ENCODE measurements at places on chromosomes 3 and 15.
A peak's percentile ranks its signal among the peaks of the same experiment; 100 is the strongest.

DNA sequence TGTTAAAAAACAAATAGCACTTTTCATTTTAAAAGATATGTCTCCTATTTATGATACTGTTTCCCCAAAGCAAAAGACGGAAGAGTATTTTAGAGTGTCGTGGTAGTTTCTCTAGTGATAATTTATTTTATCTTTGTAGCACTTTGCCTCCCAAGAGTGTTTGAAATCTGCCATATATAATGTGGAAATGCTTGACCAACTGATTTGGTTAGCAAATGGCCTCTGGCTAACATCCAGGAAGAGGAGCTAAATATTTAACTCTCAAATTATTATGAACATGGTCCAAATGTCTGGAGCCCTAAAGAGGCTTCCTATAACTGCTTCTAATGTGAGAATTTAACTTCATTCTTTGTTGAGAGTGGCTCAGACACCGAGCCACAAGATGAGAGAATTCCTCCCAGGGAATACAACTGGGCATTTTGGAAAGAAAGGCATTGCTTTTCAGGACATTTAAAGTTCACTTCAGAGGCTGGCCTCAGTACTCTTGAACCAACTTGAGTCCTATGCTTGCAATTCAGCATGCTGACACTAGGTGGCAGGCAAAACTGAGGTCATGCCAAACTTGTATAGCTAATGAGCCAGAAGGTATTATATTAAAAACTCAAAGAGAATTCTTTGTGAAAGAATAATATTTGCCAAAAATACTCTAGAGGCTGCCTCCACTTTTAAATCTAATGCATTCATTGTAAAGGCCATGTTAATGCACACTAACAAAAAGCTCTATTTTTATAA lies 104.5 kb downstream of the RARB start:
- DNase-seq: no peak

DNA sequence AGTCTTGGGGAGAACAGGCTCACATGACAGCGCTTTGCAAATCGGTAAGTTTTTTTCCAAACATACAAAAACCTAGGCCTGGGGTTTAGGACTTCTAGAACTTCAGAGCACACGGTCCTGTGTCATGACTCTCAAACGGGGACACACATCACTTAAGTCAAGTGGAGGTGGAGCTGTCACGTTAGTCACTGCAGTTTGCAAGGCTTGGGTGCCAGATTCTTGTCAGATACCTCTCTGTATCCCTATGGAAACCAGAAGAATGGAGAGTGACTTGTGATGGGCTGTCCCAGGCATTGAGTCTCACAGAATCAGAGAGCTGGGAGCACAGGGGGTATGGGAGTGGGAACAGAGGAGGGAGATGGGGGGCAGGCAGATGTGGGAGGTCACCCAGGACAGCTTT lies 64.8 kb downstream of the DUT start:
- DNase-seq: no peak

GRCh38 chr3:14482271-14482721 lies 57.8 kb downstream of the GRIP2 start:
- DNase-seq: no peak

- no peak for DNase-seq
These were observed 81.0 kb downstream of the PLXNA1 start for GRCh38 chr3:127063916-127064315.

GRCh38 chr15:56774356-56774755 lies 41.0 kb upstream of the ZNF280D start:
- DNase-seq: no peak

GRCh38 chr3:190038050-190038933 lies 82.4 kb downstream of the P3H2 start:
- DNase-seq: peak; percentile 89

DNA sequence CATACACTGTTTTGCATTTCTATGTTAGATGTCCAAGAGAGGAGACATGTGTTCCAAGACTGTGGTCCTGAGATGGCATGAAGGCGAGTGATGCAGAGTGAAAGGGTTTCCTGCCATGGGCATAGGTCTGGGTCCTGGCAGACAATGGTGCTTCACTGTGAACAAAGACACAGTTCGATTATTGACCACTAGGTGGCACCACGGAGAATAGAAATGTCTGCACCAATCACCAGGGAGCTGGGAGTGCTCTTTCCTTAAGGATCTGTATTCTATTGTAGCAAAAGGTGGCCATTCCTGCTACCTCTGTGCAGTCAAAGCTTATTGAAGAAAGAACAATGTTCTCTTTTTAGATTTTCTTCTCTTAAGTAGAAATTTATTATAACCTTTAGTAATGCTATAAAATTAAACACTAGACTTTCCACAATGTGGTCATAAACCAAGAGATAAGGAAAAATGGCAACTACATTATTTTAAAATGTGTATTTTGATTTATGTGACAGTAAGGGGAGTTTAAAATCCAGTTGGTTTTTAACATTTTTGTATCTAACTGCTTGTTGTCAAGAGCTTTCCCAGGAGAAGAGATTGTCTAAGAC lies 88.7 kb downstream of the GABRG3 start:
- peak; percentile 13 for DNase-seq

DNA sequence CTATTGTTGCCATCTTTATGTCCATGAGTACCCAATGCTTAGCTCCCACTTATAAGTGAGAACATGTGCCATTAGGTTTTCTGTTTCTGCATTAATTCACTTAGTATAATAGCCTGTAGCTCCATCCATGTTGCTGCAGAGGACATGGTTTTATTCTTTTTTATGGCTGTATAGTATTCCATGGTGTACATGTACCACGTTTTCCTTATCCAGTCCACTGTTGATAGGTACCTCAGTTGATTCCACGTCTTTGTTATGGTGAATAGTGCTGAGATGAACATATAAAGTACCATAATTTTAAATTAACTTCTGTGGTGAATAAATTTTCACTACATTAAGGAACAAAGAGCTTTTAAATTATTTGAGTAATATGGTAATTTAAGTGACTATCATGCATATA lies 150.4 kb upstream of the BFSP2 start:
- no peak for DNase-seq

DNA sequence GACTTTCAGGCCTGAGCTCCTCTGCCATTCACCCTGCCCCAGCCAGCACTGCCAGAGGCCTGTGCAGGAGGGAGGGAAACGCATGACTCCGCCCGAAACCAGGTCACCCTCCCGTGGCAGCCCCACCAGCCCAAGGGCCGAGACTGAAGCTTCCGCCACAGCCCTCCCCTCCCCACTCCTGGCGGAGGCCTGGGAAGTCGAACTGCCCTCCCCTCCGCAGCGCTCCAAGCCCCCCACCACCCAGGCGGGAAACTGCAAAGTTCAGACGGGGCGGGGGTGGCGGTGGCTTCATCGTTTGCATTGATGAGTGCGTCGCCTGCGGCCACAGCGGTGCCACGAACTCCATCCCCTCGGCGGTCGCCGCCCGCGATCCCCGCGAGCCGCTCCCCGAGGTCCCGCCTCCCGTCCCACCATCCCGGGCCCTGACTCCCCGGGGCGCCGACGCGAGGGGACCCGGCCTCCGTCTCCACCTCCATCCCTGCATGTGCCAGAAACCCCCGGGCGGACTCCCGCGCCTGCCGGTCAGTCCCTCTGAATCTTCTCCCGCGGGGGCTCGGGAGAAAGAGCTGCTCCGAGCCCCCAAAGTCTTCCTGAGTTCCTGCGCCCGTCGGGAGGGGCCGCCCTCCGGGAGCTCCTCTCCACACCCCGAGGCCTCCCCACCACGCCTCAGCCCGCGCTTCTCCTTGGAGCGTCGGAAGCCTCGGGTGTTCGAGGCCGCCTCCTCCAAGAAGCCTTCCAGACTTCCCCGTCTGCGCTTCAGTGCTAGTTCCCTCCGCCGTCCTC lies 698 bp downstream of the MELTF start:
- DNase-seq: no peak

DNA sequence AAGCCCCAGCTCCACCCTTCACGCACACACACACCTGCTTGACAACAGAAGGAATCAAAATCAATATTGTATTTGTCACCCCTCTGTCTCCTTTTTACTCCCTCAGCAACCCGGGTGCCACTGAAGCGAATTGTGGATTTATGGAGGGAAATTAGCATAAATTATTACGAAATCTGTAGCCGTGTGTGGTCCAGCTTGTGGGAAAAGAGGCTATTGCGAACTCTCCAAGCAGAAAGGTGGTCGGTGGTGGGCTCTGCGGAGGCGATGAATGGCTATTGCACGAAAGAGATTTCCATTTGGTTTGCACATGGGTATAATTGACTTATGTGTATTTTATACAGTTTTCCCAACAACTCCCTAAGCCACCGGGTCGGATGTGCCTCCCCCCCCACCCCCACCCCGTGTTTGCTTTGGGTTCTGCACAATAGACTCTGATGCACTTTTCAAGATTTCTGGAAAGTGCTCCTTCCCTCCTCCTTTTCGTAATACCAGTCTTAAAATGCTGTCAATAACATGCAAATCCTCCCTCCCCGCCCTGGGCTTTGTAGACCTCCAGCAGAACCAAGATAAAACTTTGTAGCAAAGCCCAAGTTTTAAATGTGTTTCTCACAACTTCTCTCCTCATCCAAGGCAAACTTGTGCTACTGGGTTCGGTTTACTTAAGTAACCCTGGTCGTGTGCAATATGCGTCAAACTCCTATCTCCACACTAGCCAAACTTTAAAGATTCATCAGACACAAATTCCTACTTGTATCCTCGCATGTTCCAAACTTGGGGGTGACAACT lies 3.1 kb upstream of the FOXB1 start:
- peak; percentile 64 for DNase-seq

DNA sequence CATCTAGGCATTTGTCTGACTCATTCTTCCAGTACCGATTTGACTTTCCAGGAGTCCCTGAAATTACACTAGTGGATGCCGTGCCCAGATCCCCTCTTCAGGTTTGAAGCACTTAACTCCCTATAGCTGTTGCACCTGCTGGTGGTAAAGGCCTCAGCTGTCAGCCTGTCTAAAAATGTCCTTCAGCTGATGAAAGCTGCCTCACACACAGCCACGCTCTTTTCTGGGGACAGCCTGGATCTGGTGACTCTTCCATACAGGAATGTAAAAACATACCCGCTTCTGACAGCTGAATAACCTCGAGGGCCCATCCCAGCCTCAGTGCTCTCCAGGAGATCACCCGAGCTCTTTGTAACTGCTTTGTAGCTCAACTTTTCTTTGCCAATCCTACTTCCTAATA lies 534.1 kb upstream of the GRM7 start:
- peak; percentile 67 for DNase-seq

DNA sequence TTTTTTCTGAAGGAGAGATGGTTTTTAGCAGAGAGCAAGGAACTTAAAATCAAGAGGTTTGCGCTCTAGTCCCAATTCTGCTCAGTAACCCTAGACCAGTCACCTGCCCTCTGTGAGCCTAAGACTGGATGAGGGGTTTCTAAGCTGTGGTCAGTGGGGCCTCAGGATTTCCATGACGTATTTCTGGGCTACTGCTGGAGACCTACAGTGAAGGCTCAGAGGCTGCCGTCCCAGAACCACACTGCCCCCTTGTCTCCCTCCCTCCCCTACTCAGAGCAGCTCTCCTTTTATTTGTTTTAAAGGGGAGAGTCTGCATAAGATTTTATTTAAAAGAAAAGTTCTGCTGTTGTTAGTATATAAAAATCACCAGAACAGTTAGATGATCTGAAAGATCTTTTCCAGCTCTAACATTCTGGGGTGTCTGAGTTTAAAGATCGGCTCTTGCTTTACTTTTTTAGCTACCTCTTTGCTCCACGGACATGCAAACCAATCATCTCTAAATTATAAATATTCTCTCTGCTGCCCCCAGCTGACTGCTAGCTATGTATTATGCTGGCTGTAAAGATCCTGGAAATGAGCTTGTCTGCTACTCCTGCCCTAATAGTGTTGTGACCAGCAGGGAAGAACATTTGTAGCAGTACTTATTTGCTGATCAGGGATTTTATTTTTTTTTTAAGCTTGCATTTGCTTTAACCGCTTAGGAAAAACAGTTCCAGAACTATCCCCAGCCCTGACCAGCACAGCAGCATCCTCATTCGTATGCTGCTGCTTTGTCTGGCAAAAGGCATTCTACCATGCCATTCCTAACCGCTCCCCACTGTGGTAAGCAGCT lies 28.6 kb upstream of the NDUFB4 start:
- DNase-seq: peak; percentile 53

Measured in NCI-H1105 treated with DMSO at 0.1 percent for 48 hours (cell line).